RKO (cell line): ENCODE measurements at places on chromosomes 7 and 10.

DNA sequence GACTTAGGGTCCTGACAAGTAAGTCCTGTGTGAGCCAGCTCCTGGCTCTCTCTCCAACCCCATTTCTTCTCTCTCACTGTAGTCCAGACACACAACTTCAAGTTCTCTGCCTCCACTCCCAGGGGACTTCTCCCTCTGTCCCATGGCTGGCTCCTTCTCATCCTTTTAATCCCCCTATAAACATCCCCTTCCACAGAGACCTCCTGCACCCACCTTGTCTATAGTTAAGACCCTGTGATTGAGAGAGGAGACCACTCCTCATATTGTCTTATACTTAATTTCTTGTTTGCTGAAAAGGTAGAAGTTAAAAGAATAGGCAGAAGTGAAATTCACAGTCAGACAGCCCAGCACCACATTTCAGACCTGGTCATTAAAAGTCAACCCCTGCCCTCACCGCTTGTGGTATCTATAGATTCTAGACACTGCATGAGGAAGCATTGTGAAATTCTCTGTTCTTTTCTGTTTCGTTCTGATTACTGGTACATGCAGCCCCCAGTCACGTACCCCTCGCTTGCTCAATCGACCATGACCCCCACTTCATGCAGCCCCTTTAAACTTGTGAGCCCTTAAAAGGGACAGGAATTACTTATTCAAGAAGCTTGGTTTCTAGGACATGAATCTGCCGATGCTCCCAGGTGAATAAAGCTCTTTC, 125.6 kb upstream of the FRMD4A start:
- no peak for DNase-seq

DNA sequence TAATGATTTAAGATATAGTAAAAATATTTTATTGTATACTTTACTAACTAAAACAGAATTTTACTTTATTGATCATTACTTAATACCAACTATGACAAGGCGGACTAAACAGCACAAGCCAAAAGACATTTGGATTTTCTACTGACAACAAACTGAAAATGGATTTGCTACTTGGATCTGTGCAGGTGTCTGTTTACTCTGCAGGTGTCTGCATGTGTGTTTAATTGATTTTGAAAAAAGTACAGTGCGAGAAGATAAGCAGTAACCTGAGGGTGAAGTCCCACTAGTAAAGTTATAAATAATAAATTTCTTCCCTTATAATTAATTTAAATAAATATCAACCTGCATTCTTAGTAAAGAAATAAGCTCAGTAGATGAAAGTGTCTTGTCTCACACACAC, 696.8 kb upstream of the MBL2 start:
- no peak for DNase-seq

- no peak for DNase-seq
Measured at GRCh38 chr7:28509251-28510025, 97.1 kb downstream of the CREB5 start.

DNA sequence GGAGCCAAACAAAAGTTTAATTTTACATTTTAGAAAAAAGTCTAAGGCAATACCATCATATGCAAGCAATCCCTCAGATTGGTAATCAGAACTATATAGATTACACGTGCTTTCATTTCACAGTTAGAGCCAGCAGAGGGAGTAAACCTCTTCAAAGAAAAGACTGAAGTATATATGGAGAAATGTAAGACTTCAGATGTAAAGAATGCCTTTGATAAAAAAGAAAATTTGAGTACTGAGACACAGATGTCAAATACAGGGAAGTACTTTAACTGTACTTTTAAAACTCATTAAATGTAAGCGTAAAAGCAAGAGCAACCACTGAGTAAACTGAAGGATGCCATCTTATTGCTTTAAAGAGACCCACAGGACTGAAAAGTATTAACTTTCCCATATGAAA, 101.4 kb upstream of the FAM133B start:
- DNase-seq, result peak; percentile 83

- no peak for DNase-seq
Measured at GRCh38 chr10:100482834-100483185, 20.0 kb downstream of the WNT8B start.

GRCh38 chr7:24762771-24763170, 5.5 kb upstream of the GSDME start:
- DNase-seq, result no peak

- no peak for DNase-seq
Measured at GRCh38 chr7:142548978-142549377, 200.3 kb upstream of the PRSS1 start.

DNA sequence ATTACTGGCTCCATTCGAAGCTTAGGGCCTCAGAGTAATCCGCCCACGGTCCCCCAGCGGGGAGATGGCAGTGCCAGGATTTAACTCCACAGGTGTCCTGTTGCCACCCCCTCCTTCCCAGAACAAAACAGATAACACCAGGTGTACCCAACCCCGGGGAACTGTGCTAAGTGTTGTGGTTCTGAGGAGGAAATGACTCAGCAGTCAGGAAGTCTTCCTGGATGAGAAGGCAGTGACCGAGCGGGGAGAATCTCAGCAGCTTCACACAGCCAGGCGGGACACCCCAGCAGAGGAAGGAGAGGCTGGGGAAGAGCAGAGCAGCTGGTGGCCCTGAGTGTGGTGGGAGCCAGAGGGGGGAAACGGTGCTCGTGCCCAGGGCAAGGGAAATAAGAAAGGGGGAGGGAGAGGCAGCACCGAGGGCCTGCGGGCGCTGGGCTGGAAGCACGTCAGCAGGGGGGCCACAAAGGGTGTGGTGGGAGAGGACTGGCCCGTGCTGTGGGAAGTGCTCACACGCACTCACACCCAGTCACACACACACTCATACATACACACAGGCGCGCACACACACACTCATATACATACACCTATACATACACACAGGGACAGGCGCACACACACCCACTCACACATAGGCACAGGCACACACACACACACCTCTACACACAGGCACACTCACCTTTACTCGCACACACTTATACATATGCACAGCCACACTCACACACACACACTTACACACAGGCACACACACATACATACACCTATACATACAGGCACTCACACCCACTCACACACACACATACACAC, 59.8 kb upstream of the CHST15 start:
- peak; percentile 97 for DNase-seq

DNA sequence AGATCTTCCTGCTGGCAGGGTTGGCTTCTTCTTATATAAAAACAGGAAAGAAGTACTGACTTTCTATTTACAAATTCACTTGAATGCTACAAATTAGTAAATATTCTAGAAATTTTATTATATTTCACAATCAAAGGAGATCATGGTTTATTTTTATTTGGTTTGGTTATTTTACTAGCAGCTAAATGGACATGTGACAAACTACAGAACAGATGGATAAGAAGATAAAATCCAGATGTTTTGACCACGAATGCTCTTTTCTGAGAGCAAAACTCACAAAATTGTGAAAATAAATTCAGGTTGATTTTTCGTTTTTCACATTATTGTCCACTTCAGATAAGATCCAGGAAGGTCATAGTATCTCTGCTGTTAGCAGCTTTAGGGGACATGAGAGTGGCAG, 55.4 kb downstream of the CACNA2D1 start:
- no peak for DNase-seq

DNA sequence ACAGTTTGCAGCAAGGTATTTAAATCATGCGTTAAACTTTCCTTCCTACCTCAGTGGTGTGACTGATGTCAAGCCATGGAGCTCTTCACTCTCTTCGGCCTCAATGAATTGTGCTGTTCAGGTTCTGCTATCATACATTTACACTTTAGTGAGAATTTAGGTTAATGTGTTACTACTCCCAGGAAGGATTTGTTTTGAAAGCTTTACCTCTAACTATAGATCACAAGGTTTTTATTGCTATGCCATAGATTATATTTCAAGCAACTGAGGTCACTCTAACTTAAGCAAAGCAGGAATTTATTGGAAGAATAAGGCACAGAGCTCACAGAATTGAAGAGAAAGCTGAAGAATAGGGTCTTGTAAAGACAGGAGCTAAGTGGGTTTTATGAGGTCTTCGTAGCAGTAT, 11.0 kb upstream of the ADD3 start:
- DNase-seq, result no peak

DNA sequence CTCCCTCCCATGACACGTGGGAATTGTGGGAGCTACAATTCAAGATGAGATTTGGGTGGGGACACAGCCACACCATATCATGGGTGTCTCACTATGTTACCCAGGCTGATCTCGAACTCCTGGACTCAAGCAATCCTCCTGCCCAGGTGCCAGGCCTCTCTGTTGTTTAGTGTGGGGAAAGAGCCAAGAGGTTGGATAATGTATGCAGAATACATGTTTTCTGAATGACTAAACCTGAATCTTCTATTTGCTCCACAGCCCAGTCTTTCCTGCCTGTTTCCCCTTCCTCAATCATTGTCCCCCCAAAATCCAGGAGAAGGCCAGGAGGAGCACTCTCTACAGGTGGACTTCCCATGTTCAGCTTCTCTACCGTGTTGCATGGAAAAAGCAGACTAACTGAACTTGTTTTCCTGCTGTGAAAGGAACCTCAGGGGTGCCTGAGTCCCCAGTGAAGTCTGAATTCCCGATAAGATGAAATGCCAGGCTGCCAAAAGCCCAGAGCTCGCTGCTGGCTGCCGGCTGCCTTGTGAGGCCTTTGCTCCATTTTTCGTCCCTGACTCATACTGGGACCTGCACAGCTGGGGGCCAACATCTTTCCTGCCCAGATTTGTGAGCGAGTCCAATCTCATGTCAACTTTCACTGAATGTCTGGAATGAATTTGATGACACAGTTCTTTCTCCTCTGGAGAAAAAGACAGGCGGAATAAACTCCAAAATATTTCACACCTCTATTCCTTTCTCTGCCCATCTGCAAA, 588.0 kb downstream of the CALN1 start:
- DNase-seq, result no peak

GRCh38 chr7:106220307-106220706, 64.5 kb downstream of the NAMPT start:
- no peak for DNase-seq

DNA sequence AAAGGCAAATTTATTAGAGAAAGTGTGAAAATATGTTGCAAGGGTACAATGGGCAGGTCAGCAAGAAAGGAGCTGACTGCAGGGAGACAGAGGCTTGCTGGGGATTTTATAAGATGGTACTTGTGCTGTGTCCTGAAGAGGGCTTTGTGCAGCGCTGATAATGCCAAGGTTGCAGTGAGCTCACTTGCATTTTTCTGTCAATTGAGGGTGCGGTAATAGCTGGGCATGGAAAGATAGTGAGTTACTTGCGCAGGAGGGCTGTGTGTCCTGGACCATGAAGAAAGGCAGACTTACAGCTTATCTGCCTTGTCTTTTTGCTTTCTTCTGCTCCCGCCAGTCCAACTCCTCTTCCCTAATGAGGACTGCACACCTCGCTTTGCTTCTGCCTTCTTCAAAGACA, 12.5 kb downstream of the CDC123 start:
- no peak for DNase-seq

GRCh38 chr10:84214612-84215235, 10.6 kb downstream of the LRIT2 start:
- no peak for DNase-seq

- DNase-seq, result peak; percentile 56
Measured at GRCh38 chr10:77004917-77005564, 632.6 kb downstream of the KCNMA1 start.

- no peak for DNase-seq
Measured at GRCh38 chr7:24932815-24933214, 47.2 kb downstream of the OSBPL3 start.

GRCh38 chr10:58044072-58044471, 223.6 kb downstream of the IPMK start:
- DNase-seq, result peak; percentile 27

GRCh38 chr7:47783456-47784223, 164.6 kb downstream of the PKD1L1 start:
- peak; percentile 85 for DNase-seq

DNA sequence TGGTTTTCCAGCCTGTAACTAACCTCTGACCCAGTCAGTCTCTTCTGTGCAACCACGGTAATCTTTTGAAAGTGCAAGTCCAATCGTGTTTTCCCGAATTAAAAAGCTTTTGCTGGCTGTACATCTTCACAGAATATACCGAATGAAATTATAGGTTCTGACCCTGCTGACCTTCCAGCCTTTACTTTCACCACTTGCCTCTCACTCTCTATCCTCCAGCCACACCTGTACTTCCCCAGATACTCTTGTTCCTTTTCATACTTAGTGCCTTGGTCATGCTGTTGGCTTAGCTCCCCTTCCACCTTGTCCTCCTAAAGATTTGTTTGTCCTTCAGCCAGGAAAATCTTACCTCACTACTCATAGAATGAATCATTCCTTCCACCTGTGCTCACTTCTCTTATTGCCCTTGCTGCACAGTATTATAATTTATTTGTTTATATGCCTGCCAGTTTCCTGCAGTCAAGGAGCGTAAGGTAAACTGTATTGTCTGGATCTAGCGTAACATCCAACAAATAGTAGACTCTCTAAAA, 2.3 kb upstream of the PNPLA8 start:
- no peak for DNase-seq

DNA sequence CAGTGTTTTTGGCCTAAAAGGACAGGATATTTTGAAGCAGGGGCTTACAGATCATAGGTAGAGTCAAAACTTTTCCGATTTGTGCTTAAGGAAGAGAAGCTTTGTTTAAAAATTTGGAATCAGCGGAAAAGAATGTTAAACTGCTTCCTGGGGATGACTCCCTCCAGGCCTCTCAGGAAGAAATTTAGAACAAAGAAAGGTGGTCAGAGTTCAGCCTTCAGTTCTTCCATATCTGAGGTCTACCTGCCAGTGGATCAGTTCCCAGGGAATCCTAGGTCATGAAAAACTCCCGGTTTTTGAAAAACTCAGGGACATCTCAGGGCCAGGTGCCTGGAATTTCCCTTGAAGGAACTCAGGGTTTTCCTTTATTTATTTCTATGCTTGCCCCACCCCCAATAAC, 100.3 kb downstream of the MCU start:
- no peak for DNase-seq

- peak; percentile 89 for DNase-seq
Measured at GRCh38 chr7:155291045-155291530, 6.6 kb upstream of the INSIG1 start.

- no peak for DNase-seq
Measured at GRCh38 chr10:102384606-102385429, 10.7 kb upstream of the NFKB2 start.
